ENCODE measurements at places on chromosomes 1 and 21.
A peak's percentile ranks its signal among the peaks of the same experiment; 100 is the strongest.

DNA sequence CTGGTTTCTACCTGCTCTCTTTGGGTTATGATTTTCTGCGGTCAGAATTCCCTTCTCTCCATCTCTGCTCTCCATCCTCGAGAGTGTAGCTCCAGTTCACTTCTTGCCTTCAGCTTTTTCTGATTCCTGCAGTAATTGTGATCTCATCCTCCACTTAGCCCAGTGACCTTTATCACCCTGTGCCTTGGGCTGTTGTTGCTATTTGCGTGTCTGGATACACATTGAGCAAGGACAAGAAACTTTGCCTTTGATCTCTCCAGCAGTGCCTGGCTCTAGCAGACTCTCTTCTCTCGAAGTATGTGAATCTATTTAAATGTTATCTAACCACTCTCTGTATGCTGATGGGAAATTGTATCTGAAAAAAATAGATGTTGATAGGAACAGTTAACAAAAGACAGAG, 76.4 kb upstream of the MARK1 start:
- no peak for DNase-seq

GRCh38 chr21:28509031-28509430, 483.6 kb downstream of the LTN1 start:
- DNase-seq, result no peak

DNA sequence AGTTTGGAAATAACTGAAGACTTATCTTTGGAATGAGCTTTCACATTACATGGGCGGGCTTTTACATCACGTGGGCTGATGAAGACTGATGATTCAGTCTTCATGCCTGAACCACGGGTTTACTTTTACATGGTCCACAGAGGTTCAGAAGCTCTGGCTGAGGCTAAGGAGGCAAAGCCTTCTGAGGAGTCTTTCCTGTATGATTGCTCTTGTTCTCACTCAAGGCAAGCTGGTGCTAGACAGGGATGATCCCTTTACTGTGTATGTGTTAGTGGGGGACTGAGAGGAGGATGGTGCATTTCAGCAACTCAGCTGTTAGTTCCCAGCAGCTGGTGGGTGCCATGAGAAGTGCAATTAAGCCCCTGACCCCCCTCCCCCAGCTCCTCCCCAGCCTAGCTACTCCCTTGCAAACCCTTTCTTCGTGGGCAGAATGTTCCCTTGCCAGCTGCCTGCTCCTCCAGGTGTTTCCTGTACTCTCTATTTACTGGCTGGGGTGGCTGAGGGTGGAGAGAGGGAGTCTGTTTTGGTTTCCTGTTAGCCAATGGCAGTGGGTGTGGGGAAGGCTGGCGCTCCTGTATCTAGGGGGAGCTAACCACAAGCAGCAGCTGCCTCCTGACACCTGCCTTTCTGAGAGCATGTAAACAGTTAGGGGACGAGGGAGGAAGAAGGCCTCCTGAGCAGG, 15.4 kb downstream of the BTG2 start:
- DNase-seq, result peak; percentile 83

DNA sequence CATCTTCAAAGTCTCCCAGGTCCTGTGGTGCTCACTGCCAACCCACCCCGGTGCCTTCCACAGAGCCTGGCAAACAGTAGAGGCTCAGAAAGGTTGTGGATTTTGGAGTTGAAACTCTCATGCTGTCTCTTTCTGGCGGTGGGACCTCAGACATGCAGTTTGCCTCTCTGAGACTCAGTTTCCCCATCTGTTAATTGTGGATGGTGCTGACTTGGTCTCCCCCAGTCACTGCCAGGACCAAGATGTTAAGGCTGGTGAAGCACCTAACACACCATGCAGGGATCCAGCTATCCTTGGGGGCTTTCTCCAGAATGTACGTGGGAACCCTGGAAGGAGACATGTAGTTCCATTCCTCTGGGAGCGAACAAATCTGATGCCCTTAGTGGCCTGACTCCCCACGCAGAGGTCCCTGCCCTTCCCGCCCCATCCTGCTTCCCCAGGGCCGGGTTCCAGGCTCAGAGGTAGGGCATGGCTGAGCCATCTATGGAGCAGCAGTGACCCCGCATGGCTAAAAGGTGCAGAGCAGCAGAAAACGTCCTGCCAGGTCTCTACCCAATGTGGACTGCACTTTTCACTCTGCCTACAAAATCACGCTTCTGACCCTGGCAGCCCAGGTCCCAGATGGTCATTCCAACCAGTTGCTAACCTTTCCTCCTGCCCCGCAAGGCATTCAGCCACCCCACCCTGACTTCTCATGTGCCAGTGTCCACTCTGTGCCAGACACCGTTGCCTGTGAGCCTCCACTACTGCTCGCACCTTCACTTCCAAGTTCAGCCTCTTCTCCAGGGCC, 9.2 kb upstream of the TTC22 start:
- peak; percentile 60 for DNase-seq

DNA sequence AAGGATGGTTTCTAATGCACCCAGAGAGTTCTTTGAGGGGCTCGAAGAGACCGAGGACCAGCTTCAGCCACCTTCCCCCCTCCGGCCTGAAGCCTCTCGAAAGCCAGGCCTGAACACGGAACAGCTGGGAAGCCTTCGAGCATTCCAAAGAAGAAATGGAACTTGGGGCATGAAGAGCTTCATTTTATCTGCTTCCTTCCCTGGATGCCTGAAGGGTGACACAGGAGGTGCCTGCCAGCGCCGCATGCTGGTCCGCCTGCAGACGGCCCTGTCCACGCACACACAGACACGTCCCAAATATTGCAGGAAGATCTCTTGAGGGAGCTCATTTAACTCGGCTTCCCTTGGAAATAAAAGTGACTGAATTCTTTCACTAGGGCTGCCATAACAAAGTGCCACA, 73.7 kb downstream of the TOMM20 start:
- no peak for DNase-seq

GRCh38 chr1:237976331-237976730, 85.6 kb upstream of the ZP4 start:
- DNase-seq, result no peak

DNA sequence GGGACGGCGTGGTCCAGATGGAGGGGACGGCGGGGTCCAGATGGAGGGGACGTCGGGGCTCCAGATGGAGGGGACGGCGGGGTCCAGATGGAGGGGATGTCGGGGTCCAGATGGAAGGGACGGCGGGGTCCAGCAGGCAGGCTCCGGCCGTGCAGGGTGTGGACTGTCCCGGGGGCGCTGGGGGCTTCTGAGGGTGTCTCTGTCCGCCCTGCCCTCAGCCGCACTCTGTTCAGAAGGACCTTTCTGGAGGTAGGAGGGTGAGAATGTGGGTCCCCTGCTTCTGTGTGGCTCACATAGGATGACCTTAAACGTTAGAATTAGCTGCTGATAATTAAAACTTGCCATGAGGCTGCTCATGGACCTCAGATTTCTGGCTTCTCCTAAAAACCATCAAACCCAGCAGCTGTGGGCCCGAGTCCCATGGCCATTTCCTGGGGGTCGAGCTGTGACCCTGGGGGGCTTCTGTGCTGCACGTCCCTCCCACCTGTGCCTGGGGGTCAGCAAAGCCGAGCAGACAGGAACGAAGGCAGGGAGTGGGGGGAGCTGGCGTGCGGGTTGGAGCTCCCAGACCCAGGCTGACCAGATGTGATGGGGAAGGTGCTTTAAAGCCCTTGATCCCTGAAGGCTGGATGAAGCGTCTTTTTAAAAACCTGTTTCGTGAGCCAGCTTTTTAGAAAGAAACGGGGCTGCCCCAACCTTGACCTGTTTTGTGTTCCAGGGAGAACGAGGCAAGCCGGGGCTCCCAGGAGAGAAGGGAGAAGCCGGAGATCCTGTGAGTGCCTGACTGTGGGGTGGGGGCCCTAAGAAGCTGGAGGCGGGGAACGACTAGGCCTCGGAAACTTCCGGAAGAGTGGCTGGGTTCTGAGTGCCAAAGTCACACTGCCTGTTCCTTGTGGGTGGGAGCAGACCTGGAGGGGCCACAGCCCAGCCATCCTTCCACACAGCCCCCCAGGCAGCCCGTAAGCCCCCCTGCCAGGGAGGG, 7.1 kb downstream of the COL6A1 start:
- DNase-seq, result no peak

DNA sequence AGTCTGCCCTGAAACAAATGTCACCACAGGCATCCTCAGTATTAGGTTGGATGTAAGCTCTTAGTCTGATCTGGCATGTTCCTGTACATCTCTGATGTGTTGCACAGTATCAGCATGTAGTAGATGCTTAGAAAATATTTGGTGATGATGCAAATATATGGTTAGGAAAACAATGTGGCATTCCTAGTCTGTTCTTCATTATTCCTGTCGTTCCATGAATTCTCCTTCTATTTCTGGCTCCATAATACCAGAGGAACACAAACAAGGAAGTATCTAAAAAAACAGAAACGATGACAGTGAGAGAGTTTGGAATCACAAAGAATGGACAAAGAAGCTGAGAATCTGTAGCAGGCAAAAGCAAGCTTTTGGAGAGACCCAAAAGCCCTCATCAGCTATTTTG, 236.6 kb downstream of the HHAT start:
- DNase-seq, result no peak

DNA sequence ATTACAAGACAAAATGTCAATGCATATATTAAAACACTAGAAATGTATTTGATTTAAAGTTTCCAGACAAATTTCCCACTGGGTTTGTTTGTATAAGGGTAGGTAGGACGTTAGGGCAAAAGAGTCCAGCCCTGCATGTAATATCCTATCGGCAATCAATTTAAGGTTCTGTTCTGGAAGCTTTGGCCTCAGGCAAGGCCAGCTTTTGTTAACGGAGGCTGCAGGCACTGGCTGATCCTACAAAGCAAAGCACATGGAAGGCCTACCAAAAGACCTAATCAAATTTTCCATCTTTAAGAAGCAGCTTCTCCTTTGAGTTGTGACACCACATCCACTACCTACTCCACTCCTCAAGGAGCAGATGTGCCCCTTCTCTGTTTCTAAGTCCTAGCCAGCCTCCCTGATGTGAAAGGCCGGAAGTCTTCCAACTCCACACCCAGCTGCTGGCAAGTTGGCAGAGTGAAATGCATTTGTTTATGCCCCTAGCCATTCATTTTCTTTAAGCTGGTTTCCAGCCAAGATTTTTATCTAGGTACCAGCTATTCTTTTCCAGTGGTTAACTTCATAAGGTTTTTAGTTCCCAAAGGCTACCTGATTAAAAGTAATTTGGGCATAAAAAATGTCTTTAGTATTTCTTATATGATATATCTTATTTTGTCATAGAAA, 452.6 kb downstream of the PTBP2 start:
- no peak for DNase-seq

- no peak for DNase-seq
Measured at GRCh38 chr1:205917466-205918238, 25.6 kb downstream of the SLC26A9 start.

DNA sequence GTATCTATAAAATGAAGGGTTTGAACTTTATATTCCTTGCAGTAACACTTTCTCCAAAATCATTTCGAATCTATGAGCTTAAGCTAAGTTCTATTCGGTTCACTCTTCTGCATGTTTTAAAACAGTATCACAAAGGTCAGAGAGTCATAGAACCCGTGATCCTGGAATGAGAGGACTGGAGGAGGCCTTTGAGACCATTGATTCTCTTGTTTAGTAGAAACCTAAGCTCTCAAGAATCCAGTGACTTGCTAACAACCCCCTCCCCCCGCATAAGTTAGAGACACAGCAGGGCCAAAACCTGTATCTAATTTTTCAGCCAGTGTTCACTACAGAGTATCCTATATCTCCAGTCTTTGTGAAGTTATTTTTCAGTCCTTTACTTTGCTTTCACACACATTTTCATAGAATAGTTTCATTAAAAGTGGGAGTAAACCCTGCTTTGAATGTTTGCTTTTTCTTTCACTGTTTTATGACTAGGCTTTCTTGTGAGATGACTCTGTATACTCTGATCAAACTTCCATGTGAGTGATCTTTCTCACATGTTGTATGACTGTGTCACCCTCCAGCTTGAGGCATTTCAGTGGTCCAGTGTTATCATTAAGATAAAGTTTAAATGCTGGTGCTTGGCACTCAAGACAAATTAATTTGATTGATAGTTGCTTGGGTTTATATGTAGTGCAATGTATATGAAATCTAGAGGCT, 275.4 kb upstream of the SGIP1 start:
- DNase-seq, result no peak

DNA sequence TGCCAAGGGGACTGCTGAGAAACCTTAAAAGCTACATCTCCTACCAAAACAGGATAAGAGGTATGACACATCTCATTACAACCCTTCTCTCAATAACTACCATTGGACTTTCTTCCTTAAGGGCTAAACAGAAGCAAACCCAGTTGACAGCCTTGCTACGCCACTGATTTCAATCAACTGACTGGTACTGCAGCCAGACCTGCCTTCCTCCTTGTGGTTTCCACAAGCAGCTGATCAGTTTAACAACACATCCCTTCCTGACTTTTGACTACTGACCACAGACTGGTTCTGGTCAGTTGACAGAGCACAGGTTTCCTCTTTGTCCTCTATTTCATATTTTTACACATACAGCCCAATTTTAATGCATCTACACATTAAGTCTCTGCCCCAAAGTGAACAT, 108.8 kb downstream of the ADAMTS1 start:
- no peak for DNase-seq

DNA sequence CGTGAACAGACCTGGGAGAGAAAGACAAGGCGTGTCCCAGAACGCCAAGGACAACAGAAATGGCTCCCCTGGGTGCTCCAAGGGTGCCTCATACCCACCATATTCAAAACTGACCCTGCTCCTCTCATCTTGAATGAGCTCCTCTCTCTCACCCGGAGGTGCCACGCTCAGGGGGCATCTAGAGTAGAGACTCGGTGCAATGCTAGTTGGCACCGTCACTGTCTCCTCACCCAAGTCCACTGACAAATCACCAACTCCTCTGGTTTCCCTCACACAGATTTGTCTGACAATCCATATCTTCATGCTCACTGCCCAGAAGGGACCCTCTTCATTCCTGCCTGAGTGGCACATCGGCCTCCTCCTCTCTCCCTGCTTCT, 5.0 kb downstream of the TMEM125 start:
- no peak for DNase-seq

GRCh38 chr21:45571641-45572040, 29.4 kb upstream of the SLC19A1 start:
- DNase-seq, result no peak

- no peak for DNase-seq
Measured at GRCh38 chr1:212410231-212410820, 4.4 kb downstream of the PACC1 start.

GRCh38 chr1:53291574-53291973, 36.3 kb downstream of the LRP8 start:
- no peak for DNase-seq

DNA sequence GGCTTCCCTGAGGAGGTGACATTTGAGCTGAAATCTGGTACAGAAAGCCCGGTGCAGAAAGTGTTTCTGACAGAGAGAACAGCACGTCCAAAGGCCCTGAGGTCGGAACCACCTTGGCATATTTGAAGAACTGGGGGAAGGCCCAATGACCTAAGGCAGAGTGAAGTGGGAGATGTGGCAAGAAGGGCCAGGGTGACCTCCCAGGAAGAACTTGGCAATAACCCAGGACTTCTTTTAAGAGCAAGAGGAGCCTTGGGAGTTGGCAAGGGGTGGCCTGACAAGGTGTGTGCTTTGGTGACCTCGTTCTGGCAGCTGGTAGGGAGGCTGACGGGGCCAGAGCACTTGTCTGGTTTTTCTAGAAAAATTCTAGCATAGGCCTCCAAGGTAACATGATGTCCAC, 23.4 kb downstream of the TTC39A start:
- no peak for DNase-seq
